ENCODE measurements at places on chromosomes 2 and 18.

- no peak for DNase-seq
Measured at GRCh38 chr2:17160594-17160993, 357.6 kb downstream of the RAD51AP2 start.

DNA sequence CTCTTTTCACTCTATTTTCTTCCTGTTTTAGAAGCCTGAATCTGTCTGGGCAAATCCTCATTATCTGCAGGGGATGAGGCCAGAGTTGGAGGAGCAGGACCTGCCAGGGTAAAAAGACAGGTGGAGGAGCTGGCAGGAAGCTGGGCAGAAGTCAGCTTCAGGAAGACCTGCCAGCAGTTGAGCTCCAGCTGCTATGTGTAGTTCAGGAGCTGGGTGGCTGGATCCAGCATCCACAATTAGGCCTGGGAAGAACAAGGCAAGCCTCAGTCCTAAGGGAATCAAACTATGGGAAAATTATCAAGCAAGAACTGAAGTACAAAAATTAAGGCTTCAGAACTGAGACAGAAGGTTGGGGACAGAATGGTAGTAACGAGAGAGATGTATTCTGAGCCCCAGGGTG is 174.0 kb downstream of the MREG start:
- no peak for DNase-seq

GRCh38 chr18:46325895-46326294 is 221.7 kb downstream of the HAUS1 start:
- no peak for DNase-seq

DNA sequence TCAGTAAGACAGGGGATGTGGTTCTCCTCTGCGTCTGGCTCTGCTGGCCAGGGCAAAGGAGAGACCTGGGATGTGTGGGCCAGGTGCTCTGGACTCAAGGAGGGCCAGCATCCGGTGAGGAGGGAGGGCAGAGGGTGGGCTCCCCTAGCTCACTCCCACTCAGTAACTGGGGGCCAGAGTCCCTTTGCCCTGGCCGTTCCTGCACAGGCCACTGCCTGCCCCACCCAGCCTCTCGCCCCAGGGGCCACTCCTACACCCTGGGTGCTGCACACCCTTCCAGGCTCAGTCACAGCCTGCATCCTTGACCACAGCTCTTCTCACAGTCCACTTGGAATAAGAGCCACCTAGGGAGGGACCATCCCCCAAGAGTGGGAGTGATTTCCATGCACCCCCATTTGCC is 41.0 kb downstream of the SNED1 start:
- no peak for DNase-seq

GRCh38 chr2:194332799-194333490 is 1324.1 kb upstream of the SLC39A10 start:
- no peak for DNase-seq

GRCh38 chr2:219124381-219125110 is 36.1 kb downstream of the NHEJ1 start:
- DNase-seq, result no peak

- no peak for DNase-seq
Measured at GRCh38 chr2:156947261-156947660, 310.2 kb upstream of the GALNT5 start.

- no peak for DNase-seq
Measured at GRCh38 chr2:238079874-238080327, 19.1 kb downstream of the SCLY start.

DNA sequence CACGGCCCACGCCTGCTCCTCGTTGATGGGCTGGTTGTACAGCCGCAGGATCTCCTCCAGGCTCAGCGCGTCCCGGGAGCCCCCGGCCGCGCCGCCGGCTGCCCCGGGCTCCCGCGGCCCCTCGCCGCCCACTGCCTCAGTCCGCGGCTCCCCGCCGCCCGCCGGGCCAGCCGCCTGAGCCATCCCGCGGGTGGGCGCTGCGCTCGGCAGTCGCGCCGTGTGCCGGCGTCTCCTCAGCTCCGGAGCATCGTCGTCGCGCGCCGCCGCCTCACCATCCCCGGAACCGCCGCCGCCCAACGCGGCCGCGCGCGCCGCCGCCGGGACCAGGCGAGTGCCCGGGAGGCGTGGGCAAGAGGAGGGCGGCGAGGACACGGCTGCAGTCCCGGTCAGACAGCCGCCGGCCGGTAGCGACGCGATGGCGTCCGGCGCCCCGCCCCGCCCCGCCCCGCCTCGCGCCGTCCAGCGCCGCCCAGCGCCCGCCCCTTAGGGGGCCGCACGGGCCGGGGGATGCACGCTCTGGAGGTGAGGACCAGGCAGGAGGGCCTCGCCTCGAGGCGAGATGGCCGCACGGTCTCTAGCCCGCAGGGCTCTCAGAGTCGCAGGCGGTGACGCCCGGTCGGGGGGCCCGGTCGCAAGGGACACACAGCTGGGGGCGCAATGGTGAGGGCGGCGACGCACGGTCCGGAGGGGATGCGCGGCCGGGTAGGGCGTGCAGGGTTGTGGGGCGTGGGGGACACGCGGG is at the start of gene SPIRE1:
Gene SPIRE1, minus strand, starts transcription at position 424 of the 742 bp plus-strand sequence. Its CDS starts 241 bp downstream, at position 183.
- peak; percentile 86 for DNase-seq

- peak; percentile 8 for DNase-seq
Measured at GRCh38 chr2:21924640-21925285, 801.0 kb downstream of the TDRD15 start.

DNA sequence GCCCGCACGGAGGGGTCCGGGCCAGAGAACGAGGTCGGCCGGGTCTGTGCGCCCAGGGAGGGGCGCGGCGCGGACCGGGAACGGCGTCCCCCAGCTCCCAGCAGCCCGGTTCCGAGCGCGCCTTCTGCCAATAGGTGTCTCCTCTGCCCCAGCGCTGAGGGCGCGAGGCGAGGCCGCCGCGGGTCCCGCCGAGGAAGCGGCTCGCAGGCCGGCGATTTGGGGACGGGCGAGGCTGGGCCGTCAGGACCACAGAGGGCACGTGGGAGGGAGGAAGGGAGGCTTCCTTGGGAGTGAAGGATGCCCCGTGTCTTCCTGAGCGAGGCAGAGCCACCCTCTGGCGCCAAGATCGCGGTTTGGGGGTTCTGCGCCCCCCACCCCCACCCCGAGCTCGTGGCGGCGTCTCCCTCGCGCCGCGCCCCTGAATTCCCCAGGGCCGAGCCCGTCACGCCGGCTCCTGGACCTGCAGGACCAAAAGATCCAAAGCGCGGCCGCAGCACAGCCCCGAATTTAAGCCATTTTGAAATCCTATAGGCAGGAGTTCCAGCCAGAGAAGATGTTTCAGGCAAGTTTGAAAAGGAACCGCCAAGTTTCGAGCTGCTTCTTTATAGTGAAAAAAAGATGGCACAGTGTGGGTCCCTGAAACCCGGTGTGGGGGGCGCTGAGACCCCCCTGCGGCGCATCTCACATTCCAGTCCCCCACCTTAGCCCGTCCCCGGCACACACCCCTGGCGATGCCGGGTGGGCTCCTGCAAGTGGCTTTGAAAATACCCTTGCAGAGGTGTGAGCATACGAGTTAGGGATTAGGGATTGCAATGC is 909 bp downstream of the NFATC1 start:
- DNase-seq, result peak; percentile 84

GRCh38 chr2:32496662-32497061 is 131.2 kb upstream of the TTC27 start:
- no peak for DNase-seq

DNA sequence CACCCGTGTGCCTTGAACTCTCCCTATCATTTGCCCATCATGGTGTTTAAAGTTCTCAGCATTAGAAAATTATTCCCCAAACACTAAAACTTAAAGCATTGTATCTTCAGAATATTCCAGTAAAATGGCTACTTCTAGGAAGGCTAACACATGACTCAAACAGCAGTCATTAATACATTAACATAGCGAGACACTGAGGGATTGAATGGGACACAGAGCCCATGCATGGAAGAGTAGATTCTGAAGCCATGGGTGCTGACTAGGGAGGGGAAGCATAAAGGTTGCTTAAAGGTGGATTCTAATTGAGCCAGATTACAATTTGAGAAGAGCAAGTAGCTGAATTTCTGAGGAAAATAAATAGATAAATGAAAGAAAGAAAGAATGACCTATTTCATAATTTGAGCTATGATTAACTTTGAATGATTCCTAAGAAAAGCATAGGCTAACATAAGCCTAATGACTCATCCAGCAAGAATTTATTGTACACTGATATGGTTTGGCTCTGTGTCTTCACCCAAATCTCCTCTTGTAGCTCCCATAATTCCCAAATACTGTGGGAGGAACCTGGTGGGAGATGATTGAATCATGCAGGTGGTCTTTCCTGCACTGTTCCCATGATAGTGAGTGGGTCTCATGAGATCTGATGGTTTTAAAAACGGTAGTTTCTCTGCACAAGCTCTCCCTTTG is 79.8 kb upstream of the PIK3C3 start:
- DNase-seq, result no peak

DNA sequence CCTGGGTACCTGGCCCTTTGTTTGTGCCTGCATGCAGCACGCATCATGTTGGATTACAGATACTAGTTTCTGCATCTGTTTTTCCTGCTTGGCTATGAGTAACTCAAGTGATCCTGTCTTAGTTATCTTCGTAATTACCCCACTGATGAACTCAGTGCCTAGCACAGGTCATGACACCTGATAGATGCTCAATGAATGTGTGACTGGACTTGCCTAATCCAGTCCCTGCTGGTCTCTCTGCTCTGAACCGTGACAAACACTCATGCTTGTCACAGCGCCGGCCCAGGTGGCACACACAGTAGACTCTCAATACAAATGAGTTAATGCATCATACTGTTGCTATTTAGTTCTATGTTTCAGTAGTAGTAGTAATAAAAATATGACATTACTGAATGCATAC is 31.2 kb upstream of the NTSR2 start:
- no peak for DNase-seq

- DNase-seq, result no peak
Measured at GRCh38 chr2:423479-423878, 135.6 kb upstream of the ALKAL2 start.

- no peak for DNase-seq
Measured at GRCh38 chr2:871926-872680, 78.5 kb upstream of the SNTG2 start.

DNA sequence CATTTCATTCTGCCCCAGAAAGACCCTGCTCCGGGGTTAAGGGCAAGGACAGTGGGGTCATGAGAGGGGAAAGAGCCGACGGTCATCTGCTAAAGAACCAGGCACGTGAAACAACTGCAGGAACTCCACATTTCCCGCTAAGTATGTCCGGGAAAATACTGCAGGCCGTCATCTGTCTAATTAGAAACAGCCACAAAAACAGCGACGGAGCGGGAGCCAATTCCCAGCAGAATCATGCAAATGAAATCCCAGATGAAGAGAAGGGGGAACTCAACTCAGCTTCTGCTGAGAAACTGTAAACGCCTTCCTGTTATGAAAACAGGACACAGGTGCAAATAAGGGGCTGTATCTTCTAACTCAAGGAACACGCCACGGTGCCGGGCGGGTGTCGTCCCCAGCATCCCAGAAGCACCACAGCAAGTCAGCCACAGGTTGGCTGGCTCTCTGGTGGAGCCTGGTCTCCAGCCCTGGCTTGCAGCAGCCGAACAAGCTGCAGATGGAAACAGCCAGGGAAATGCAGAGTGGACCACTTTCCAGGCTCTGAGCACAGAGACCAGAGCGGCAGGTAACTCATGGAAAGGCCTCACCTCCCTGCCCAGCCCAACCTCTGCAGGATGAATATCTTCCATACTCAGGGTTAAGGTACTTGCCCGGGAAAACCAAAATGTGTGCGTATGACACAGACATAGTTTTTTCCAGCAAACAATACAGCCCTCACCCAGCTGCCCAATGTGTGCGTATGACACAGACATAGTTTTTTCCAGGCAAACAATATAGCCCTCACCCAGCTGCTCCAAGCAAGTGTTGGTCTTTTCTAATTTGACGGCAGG is 28.9 kb downstream of the PXDN start:
- no peak for DNase-seq

DNA sequence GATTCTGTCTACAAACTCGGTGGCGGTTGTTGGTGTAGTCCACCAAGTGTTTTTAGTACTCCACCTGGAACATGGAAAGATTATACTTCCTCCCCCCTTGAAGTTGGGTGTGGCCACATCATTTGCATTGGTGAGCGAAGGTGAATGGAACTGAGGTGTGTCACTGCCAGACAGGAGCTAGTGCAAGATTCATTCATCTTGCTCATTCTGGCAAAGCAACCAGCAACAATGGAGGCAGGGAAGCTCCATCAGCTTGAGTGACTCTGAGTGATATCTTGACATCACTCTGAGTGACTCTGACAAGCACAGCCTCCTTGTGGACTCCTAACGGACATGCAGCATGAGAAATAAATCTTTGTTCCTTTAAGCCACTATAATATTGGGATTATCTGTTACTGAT is 54.7 kb upstream of the SLC1A4 start:
- no peak for DNase-seq

DNA sequence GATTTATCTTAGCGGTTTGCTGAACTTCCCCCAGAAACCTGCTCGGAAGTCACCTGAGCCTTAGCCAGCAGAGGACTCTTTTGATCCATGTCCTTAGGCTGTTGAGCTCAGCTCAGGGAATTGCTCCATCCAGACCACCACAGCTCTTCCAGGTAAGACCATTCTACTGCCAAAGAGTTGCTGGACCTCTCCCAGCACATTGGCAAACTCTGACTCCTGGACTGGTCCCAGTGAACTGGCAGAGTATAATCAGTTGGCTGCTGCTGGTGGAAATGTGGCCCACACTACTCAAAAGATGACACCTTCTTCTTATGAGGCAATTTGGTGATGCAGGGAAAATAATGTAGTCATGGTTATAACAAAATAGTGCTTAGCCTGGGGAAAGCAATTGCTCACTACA is 308.8 kb upstream of the FIGN start:
- DNase-seq, result no peak

GRCh38 chr2:28480403-28481049 is 15.3 kb upstream of the PLB1 start:
- DNase-seq, result no peak

- DNase-seq, result peak; percentile 4
Measured at GRCh38 chr2:147327613-147328012, 517.2 kb upstream of the ACVR2A start.

- DNase-seq, result no peak
Measured at GRCh38 chr2:2234398-2235195, 96.5 kb downstream of the MYT1L start.

DNA sequence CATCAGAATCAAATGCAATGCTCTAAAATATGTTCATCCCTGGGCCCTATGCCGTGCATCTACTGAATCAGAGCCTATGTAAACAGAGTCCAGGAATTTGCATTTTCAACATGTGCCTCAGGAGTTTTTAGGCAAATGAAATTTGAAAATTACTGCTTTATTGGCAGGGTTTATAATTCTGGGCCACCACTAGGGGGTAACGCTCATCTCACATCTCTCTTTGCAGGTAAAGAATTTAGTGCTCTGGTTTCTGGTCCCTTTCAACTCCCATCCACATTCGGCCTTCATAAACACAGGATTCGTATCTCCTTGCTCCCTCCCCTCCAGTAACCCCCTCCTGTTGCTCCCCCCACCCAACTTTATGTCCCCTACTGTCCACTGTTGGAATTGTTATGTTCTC is 49.3 kb downstream of the LYPD6B start:
- DNase-seq, result peak; percentile 5

- no peak for DNase-seq
Measured at GRCh38 chr18:31241900-31242409, 76.0 kb upstream of the DSG1 start.

GRCh38 chr18:42798606-42799170 is 316.8 kb downstream of the RIT2 start:
- no peak for DNase-seq

GRCh38 chr18:67509741-67510391 is 6.7 kb downstream of the DSEL start:
- no peak for DNase-seq

All from GM13977 (cell line).